ENCODE measurements at places on chromosomes 3 and 15. TPM values are rescaled to one million over a fixed set of nuclear protein-coding genes. Genes with fewer than 3 reads are reported as not detected.

ABHD5 gene
- total RNA-seq = 38.4 TPM

CAPN3 gene
- total RNA-seq = 0.60 TPM

SERINC4 gene
- total RNA-seq = not detected

HGD gene
- 0.12 TPM for total RNA-seq

PPARG gene
- 27.5 TPM for total RNA-seq

PPP1R14D gene
- total RNA-seq = not detected

CDHR4 gene
- 1.3 TPM for total RNA-seq

C3orf85 gene
- total RNA-seq = not detected

PCSK6 gene
- 3.4 TPM for total RNA-seq

ALG3 gene
- total RNA-seq = 23.9 TPM

FBXL2 gene
- 14.6 TPM for total RNA-seq

CCR9 gene
- total RNA-seq = not detected

GOLGA6L10 gene
- total RNA-seq = 0.35 TPM

OR4M2 gene
- total RNA-seq = not detected

PLA2G4E gene
- not detected for total RNA-seq

NOX5 gene
- 0.12 TPM for total RNA-seq

ATP13A5 gene
- not detected for total RNA-seq

SPESP1 gene
- total RNA-seq = 0.59 TPM

CNTN3 gene
- total RNA-seq = 3.5 TPM

SKOR1 gene
- under 0.01 TPM for total RNA-seq

P2RY14 gene
- total RNA-seq = not detected

DOCK3 gene
- total RNA-seq = 0.12 TPM

DUOXA2 gene
- total RNA-seq = not detected
